ENCODE measurements at places on chromosomes 4 and X.

DNA sequence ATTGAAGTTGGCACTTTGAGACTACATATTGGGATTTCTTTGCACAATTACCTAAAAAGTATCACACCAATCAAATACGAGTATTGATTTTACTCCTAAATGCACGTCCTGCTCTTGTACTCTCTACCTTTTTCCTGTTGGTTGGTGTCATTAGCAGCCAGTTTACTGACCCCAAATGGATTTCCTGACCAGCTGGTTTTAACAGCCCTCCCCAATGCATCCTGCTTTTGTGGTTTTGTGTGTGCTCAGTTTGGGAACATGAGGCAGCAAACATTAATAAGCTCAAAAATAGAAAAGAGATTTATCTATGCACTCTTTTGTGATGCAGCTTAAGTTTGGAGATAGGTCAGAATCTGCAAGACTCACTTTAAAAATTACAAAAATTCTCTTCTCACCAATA is 230.3 kb downstream of the MAPK10 start:
- DNase-seq, result no peak

- DNase-seq, result no peak
Measured at GRCh38 chr4:19026281-19026680, 1004.7 kb upstream of the LCORL start.

DNA sequence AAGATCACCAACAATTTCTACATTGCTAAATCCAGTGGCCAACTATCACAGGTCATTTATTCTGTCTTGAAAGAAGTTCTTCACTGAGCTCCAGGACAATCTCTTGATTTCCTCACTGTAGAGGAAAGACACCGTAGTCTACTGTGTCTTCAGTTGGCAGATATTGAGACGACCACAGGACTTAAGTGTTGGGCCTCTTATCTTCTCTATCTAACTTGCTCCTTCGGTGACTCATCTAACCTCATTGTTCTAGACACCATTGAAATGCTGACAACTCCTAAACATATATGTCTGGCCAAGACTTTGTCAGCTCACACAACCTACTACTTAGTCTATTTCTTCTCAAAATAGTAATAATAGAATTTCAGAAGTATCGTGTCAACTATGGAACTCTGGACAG is 425.8 kb downstream of the ARAP2 start:
- DNase-seq, result no peak

DNA sequence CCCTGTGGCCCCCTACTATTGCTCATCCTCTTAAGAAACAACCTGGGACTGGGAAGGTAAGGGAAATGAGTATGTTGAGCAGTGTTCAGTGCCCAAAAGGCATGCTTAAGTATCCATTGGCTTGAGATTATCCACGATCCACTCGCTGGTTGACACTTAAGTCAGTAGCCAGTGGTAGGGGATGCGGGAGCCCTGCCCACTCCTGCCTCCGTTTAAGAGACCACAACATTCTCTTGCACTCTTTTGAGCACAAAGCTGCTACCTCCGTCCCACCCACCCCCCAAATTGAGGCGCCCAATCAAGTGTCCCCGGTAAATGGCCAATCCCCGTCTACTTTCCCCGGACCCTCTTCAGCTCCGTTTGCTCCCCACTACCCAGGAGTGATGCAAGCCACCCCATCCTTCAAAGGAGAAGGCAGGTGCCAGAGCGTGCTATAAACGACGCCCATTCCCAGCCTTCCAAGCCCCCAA is 25.0 kb downstream of the UTP14A start:
- no peak for DNase-seq

- no peak for DNase-seq
Measured at GRCh38 chr4:20618731-20619130, 81.5 kb upstream of the PACRGL start.

DNA sequence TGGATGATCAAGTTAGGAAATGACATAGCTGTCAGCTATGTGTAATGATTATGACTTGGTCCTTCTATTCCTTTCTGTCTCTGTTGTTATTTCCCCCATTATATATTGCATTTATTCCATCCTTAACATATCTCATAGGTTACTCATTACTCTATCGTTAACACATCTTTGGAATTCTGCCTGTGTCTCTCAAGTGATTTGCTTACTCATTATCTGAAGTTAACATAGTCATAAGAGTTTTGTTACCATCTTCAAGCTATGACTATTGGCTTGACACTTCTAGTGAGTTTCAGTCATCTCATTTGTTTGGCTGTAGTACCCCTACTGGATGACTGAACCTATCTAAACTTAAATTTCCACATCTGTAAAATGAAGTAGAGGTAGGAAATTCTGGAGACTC is 286.1 kb upstream of the PPP1R2C start:
- DNase-seq, result no peak

- DNase-seq, result no peak
Measured at GRCh38 chr4:101122019-101122418, 225.3 kb downstream of the PPP3CA start.

DNA sequence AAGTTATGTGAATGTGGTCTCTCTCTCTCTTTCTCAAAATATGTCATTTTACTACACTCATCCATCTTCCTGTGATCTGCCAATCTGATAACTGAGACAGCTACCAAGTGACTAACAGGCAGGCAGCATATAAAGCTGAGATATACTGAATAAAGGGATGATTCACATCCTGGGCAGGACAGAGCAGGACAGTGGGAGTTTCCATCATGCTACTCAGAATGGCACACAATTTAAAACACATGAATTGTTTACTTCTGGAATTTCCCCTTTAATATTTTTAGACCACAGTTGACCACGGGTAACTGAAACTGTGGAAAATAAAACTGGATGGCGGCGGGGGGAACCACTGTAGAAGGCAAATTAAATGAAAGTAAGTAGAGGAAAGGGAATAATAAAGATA is 58.6 kb upstream of the DCTD start:
- no peak for DNase-seq

GRCh38 chr4:48575964-48576363 is 85.9 kb downstream of the ZAR1 start:
- DNase-seq, result no peak

All from Jurkat, Clone E6-1 (cell line).